Hippocampal formation (tissue), 2 donors: ENCODE measurements at places on chromosomes 2 and 18.

DNA sequence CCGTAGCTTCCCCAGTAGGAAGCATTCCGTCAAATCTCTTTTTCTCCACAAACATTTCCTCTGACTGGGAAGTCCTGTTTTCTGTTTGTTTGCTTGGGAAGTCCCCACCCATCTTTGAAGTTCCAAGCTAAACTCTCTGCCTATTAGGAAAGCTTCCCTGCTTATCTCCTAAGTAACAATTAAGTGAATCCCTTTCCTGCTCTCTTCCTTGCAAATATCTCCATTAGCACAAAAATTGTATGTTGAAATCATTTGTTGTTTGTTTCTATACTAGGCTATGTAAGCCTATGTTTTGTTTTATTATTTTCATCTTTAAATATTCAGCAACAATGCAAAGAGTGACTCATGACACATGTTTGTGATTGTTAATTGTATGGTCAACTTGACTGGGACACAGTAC is 812.6 kb upstream of the LRATD1 start:
- DNase-seq = no peak

GRCh38 chr2:217839073-217839749 is 163.6 kb downstream of the TNS1 start:
- DNase-seq = no peak

GRCh38 chr2:48345176-48345575 is 184.8 kb upstream of the STON1 start:
- no peak for DNase-seq

GRCh38 chr18:77173275-77174030 is 40.9 kb upstream of the MBP start:
- no peak for DNase-seq

GRCh38 chr2:29401994-29402393 is 286.8 kb downstream of the CLIP4 start:
- no peak for DNase-seq

- DNase-seq = no peak
These were observed 93.7 kb upstream of the ID2 start for GRCh38 chr2:8587920-8588830.

GRCh38 chr2:154452906-154453493 is 245.5 kb upstream of the KCNJ3 start:
- no peak for DNase-seq

DNA sequence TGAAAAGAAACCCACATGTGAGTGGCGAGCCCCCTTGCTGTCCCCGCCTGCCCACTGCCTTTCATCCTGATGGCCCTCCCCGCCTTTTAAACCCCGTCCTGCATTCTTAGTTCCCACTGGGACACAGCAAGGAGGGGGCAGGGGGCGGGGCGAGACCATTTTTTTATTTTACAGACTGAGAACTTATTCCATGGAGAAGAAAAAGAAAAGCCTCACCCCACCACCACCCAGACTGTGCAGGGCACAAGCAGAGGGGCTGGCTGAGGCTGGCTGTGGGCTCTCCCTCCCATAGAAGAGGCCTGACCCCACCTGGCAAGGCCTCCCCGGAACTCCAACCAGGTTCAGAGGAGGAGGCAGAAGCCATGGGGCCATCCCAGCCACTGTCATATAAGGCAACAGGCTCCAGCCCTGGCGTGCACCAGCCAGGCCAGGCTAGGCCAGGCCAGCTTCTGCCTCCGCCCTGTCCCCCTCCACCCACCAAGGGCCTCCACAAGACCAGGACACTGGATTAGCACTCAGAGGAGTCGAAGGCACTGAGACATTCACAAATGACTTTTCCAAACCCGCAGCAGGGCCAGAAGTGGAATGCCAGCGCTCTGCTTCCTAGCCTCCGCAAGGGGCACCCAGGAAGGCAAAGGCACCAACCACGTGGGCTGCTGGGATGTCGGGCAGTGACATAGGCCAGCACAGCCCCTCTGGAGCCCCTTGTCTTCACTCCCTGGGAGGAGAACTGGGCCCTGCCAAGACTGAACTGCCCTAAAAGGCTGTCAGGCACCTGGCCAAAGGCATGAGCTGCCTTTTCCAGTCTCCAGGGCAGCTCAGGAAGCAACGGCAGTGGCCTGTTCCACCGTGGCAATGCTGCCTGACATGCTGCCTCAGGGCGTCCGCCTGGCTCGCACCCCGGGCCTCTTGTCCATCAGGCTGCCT is 37.5 kb upstream of the SEMA4C start:
- DNase-seq = peak; percentile 51

DNA sequence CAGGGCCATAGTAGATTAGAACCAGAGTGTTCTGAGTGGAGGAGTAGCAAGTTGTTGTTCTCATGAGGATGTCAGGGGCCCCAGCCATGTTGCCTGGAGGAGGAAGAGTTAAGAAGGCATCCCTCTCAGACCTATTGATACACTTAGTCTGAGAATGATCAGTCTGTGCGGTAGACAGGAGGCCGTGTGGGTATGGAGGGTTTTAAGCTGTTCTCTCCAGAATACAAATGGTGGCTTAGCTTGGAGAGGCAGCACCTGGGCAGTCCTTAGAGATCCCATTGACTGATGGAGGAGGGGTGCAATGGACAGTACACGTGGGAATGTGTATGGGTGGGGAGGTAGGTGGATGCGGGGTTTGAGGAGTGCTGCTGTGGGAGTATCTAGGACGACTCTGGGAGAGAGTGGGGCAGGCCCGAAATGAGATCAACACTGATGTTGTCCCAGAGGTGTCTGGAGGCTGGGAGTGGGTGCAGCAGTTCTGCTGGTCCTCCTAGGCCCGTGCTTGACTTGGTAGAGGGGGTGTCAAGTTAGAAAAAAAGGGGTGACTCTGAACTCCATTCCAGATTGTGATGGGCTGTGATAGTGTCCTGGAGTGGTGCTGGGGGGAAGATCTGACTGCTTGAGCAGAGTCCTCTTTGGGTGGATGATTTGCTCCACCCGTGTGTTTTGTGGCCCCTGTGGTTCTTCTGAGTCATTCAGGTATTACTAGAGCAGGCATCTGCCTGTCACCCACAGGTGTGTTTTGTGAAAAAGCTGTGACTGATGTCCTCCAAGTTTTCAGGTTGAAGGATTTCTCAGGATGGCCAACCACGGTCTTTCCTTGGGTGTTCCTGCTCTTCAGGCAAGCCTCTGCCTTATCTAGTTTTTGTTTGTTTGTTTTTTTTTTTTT is 44.7 kb downstream of the C2orf42 start:
- no peak for DNase-seq
